ENCODE measurements at places on chromosomes 7 and 10. TPM values are rescaled to one million over a fixed set of nuclear protein-coding genes. Genes with fewer than 3 reads are reported as not detected.

DNA sequence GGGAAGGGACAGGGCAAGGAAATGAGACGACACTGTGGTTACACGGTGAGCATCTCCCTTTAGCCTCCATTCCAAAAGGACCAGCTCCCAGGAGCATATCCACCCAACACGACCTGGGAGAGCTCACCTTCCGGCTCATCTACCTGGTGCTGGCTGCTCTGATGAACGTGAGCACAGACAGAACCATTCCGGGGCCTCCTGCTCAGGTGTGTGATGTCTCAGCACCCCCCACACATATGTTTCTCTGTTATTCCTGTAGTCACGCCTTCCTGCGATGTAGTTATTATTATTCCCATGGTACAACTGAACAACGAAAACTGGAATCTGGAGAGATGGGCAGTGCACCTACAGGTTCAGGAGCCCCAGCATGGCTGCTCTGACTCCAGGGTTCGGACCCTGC lies 20.5 kb upstream of the GPR26 start:
- H3K27ac ChIP-seq, result no peak overlapping the region
- H3K36me3 ChIP-seq, result no peaks in the 10 kb centered on the region
- no peak overlapping the region for H3K4me3 ChIP-seq
- no peaks in the 10 kb centered on the region for H3K4me1 ChIP-seq

DNA sequence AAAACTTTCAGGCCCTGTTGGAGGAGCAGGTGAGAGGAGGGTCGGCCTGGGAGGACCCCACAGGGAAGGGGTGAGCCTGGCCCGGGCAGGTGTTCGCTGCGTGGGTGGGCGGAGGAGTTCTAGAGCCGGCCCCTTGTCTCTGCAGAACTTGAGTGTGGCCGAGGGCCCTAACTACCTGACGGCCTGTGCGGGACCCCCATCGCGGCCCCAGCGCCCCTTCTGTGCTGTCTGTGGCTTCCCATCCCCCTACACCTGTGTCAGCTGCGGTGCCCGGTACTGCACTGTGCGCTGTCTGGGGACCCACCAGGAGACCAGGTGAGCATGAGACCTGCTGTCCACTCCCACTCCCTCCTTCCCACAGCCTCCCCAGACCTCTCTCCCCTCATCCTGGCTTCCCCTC lies 5.6 kb downstream of the ZNHIT1 start:
- H3K27me3 ChIP-seq, result no peaks in the 10 kb centered on the region
- peaks cover 22% of the 10 kb centered on the region for H3K4me1 ChIP-seq
- no peak for DNase-seq
- H3K4me3 ChIP-seq, result no peak overlapping the region

DNA sequence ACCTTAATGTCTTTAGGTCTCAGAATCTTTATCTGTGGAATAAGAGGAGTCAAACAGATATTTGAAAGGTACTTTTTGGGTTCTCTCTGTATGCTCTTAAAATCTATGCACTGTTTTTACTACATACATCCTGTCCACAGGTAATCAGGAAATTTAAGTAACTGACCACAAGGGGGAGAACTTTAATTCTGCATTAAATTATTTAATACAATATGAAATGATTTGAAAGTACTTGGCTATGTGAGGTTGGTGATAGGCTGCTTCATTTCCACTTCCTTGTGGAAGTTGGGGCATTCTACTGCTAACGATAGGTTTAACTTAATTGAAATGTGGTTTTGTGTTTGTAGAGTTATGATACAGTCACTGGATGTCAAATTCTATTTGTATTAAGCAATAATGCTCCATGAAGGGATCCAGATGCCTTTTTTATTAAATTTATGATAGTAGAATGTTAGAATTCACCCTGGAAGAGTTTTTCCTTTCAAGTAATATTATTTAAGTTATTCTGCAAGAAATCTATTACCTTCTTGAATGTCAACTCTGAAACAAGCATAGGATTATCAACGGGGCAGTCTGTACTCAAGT lies 6.0 kb downstream of the TEX47 start:
- H3K27ac ChIP-seq, result no peak overlapping the region
- H3K36me3 ChIP-seq, result no peaks in the 10 kb centered on the region
- no peaks in the 10 kb centered on the region for H3K27me3 ChIP-seq
- no peak for DNase-seq
- H3K4me1 ChIP-seq, result peaks cover 2% of the 10 kb centered on the region

- no peak overlapping the region for H3K27ac ChIP-seq
- H3K4me1 ChIP-seq, result no peaks in the 10 kb centered on the region
- H3K27me3 ChIP-seq, result no peaks in the 10 kb centered on the region
- DNase-seq, result no peak
Measured at GRCh38 chr7:99624484-99624883, 7.7 kb downstream of the ZSCAN25 start.

DNA sequence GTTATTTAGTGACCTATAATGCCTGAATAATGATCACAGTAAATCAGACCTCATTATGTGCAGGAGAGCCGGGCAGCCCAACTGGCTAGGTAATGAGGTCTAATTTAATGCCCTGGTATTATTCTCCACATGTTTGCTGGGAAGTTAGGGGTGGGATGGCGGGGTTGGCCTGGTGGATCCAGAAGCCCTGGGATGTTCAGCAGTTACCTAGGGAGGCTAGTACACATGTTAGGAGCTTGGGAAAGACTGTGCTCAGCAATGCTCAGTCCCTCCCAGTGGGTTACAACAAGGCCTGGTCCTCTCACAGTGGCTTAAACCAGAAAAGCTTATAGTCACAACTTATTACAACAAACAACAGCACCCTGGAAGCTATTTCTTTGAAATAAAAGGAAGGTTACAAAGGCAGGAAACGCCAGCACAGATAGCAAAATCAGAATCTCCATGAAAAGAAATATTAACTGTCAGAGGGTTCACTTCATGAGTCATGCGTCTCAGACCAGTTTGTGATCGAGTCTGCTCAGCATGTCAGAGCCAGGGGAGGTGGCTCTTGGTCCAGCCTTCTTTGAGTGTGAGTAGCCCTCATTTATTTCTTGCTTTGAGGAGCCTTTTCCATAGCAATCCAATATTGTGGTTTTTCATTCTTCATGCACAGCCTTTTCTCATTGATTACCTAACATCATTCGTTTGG lies 418.6 kb upstream of the NPVF start:
- H3K27ac ChIP-seq, result no peak overlapping the region
- no peak overlapping the region for H3K4me3 ChIP-seq
- no peaks in the 10 kb centered on the region for H3K4me1 ChIP-seq

- no peak overlapping the region for H3K4me3 ChIP-seq
- no peak for DNase-seq
- H3K4me1 ChIP-seq, result peaks cover 3% of the 10 kb centered on the region
- H3K36me3 ChIP-seq, result no peaks in the 10 kb centered on the region
Measured at GRCh38 chr7:30893357-30893756, 18.3 kb upstream of the AQP1 start.

GRCh38 chr7:135242096-135242684 lies 8.6 kb downstream of the STRA8 start:
- H3K4me3 ChIP-seq, result no peak overlapping the region
- no peaks in the 10 kb centered on the region for H3K27me3 ChIP-seq
- no peaks in the 10 kb centered on the region for H3K4me1 ChIP-seq

DNA sequence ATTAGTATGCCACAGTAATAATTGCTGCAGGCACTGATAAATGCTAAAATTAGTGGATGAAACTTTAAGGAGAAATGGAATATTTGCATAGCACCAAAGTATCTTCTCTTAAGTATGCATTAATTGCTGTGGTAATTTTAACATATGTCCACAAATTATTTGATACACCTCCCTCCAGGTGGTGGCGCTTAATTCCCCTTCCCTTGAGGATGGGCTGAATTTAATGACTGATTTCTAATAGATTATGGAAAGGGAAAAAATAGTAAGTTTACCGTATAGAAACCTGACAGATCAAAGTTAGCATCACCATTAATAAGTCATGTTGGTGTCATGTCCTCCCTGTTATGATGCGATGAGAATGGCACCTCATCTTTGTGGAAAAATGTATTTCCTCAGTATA lies 519.2 kb downstream of the TFEC start:
- no peak overlapping the region for H3K4me3 ChIP-seq
- no peaks in the 10 kb centered on the region for H3K36me3 ChIP-seq
- no peaks in the 10 kb centered on the region for H3K27me3 ChIP-seq
- H3K27ac ChIP-seq, result no peak overlapping the region
- H3K4me1 ChIP-seq, result no peaks in the 10 kb centered on the region
- DNase-seq, result no peak

- no peaks in the 10 kb centered on the region for H3K4me1 ChIP-seq
- no peak overlapping the region for H3K4me3 ChIP-seq
- peaks cover 26% of the 10 kb centered on the region for H3K36me3 ChIP-seq
- DNase-seq, result no peak
Measured at GRCh38 chr10:122514045-122514840, 46.3 kb upstream of the DMBT1 start.

GRCh38 chr10:86756511-86757112 lies at the start of gene BMPR1A:
TSS of gene BMPR1A (plus strand) at chr10:86756619. CDS start at chr10:86876019, 119,400 bp downstream.
- H3K36me3 ChIP-seq, result no peaks in the 10 kb centered on the region

DNA sequence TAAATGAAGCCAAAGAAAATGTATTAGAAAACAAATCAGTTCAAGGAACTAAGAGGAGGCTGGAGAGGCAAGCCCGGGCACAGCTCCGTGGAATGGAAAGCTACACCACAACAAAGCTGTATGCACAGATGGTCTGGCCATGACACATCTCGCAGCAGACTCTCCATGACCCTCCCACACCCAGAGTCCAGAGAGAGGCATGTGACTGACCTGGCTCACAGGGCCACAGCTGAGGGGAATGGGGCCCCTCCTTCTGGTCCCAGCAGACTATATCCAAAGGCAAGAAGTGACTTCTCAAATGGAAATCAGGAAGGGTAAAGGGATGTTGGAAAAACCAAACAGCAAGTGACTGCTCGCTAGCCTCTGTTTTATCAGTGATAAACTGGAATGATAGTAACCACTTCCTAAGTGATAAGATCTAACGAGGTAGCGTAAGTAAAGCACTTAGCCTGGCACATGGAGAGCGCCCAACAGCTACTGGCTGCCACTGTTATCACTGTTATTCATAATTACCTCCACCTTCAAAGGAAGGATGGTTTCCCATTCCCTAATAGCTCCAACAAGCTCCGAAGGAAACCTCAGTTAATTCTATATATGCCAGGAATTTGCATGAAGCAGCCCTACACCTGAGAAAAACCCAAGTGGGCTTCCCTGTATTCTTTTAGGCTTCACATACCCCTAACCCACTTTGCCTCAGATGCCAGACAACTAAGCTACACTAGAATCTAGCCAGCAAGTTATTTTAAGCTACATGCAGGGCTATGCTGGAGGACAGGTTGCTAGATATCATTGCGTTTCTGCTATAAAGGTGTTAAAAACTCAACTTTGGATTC lies 8.4 kb downstream of the OSBPL3 start:
- DNase-seq, result no peak
- H3K4me1 ChIP-seq, result no peaks in the 10 kb centered on the region
- no peaks in the 10 kb centered on the region for H3K36me3 ChIP-seq
- H3K4me3 ChIP-seq, result no peak overlapping the region
- no peaks in the 10 kb centered on the region for H3K27me3 ChIP-seq

DNA sequence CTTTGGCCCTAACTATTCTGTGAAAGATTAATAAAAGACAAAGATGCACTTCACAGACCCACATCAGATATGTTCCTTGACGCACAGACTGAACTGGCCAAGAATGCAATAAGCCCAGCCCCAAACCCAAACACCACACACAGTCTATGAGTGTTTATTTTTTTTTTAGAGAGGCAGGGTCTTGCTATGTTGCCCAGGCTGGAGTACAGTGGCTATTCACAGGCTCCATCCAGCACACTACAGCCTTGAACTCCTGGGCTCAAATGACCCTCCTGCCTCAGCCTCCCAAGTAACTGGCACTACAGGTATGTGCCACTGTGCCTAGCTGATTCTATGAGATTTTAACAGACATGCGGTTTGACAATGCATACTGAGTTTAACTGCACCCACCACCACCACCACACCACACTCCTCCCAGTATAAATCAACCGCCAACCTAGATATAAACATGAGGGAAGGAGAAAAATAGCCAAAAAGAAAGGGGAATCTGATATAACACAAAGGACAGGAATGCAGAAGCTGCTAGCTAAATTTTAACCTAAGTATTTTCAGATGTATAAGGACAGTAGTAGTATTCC lies 35.1 kb upstream of the SLC26A3 start:
- H3K4me1 ChIP-seq, result no peaks in the 10 kb centered on the region
- DNase-seq, result no peak
- H3K36me3 ChIP-seq, result no peaks in the 10 kb centered on the region
- H3K4me3 ChIP-seq, result no peak overlapping the region
- no peaks in the 10 kb centered on the region for H3K27me3 ChIP-seq

Gene ADGRA1
- polyA plus RNA-seq, result not detected

Gene CTNNA3
- polyA plus RNA-seq, result 0.16 TPM

Measured in liver (tissue), 10 donors.